ENCODE measurements at places on chromosomes 16 and 17.

DNA sequence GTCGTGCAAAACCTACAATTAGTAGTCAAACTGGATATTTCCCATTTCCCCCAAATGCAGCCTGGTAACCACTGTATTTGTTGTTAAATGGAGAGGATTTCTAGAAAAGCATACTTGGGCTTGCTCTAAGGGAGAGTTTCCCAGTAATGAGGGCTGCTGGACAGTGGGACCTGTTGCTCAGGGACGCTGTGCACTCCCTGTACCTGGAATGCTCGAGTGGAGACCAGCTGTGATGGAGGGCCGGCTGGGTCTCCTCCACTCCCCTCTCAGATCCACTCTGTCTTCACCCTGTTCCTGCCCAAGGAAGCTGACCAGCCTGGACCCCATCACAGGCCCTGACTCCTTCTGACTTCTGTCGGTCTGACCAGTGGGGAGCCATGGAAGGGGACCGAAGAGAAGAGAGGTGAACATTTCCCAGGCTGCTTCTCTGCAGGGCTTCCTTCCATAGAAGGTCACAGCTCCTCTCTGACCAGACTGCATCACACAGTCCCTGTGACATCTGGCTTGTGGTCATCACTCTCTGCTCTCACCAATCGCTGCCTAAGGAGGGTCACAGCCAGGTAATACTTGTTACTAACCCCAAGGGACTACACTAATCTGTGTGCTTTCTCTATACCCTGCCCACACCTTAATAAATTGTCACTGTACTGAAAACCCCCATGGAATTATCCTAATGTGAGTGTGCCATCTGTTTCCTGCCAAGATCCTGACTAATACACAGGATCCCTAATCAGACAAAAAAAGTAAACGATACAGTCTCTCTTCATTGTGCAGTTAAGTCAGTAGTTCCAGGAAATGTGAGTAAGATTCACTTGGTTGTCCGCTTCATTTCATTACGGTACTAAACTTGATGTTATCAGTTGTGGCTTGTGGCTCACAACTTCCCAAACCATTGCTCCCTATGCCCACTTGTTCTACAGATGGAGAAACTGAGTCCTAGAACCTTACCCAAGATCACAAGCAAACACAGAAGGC lies 102.4 kb downstream of the CCT6B start:
- DNase-seq: no peak

- DNase-seq: no peak
These were observed 38.2 kb upstream of the PIRT start for GRCh38 chr17:10875984-10876555.

GRCh38 chr17:31629696-31630470 lies 229.2 kb downstream of the COPRS start:
- DNase-seq: no peak

GRCh38 chr17:34259146-34259545 lies 4.1 kb downstream of the CCL2 start:
- no peak for DNase-seq

- DNase-seq: no peak
These were observed 52.9 kb downstream of the RMI2 start for GRCh38 chr16:11398136-11398535.

DNA sequence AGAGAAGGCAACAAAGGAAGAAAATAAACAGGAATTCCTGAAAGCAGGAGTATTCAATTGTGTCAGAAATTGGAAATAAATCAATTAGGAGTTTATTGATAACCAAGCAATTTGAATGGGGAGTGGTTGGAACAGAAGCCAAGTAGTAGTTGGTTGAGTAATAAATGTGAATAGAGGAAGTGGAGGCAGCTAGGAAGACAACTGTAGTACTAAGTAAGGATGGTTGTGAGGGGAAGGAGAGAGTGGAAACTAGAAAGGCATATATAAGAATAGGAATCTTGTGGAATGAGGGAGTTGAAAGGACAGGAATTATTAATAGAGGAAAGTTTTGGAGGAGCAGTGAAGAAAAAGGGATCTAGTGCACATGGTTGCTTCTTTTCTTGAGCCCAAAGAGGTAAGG lies 34.4 kb downstream of the NFAT5 start:
- DNase-seq: no peak

- no peak for DNase-seq
These were observed 27.3 kb downstream of the SRCIN1 start for GRCh38 chr17:38578229-38579082.

GRCh38 chr17:45274033-45274432 lies 12.1 kb upstream of the SPATA32 start:
- no peak for DNase-seq

GRCh38 chr16:35910409-35910808 lies 2451.0 kb downstream of the TP53TG3F start:
- no peak for DNase-seq

DNA sequence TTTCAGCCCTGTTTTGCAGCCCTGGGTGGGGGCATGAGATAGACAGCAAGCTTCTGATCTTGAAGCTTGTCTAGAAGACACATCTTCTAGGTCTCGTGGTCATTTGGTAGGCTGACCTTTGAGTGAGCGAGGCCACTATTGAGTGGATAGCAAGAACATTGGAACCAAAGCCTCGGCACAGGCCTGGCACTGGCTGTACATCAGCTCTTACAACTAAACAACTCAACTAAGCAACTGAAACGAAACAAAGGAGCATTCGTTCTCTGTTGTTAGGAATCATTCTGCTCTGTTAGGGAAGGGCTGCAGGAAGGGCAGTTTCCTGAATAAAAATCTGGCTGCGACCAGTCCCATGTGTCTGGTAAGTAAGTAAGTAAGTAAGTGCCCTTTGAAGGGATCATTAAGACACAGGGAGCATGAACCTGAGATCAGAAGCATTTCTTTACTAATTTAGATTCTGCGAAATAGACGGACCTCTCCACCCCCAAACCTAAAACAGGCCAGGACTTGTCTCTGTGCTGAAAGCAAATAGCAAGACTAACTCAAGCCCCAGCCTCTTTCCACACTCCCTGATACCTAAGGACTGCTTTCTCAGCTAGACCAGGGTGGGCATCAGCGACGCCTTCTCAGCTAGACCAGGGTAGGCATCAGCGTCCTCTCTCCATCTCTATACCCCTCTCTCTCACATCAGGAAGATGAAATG lies 22.7 kb downstream of the CYB561 start:
- no peak for DNase-seq

DNA sequence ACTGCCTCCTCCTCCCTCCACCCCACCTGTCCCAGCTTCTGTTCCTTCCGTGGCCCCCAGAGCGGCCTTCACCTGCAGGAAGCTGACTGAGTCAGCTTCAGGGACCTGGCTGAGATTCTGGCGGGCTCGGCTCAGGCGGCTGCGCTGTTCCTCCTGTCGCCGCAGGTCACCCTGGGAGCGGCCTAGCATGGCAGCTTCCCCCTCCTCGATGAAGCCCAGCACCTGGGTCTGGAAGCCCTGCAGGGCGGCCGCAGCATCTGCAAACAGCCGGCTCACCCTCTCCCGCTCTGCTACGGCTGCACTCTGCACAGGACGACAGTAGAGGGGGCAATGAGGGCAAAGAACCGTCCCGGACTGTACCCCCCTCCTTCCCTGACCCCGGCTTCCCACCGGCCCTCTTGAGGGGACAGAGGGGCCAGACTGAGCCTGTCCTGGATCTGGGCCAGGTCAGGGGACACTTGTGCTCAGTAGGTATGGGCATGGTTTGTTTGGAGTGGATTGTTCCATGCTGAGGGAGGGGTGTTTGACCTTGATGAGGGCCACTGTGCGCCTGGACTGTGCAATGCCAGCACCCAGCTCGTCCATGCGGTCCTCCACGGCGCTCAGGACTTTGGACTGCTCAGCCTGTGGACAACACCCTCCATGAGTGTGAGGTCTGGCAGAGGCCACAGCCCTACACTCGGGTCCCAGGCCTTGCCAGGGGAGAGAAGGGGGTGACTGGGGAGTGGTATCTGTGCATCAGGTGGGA lies 2.0 kb downstream of the TRIM47 start:
- DNase-seq: peak; percentile 86

DNA sequence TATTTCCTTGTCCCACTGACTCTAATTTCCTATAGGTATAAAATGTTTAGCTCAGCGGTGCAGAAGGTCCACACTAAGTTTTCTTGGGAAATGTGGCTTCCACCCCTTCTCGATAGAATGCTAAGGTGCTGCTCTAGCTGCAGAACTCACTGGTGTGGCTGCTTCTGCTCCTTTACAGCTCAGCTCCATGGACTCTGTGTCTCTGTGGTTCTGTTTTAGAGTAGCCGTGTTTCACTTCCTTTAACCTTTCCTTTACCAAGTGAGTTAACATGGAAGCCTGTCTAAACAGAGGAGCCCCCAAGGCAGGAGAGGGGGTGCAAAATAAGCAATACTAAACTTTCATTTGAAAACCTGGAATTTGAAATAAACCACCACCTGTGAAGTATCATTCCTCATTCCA lies 65.3 kb downstream of the SPECC1 start:
- DNase-seq: no peak

- no peak for DNase-seq
These were observed 618 bp downstream of the GGA3 start for GRCh38 chr17:75260641-75261335.

DNA sequence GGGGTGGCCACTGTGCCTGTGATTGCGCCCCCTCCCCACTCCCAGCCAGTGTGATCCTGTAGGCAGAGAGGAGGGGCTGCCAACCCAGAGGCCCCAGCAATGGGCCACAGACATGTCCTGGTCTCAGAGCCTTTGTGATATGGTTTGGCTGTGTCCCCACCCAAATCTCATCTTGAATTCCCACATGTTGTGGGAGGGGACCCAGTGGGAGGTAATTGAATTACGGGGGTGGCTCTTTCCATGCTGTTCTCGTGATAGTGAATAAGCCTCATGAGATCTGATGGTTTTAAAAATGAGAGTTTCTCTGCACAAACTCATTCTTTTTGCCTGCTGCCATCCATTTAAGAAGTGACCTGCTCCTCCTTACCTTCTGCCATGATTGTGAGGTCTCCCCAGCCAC lies 56.8 kb upstream of the ZNF469 start:
- DNase-seq: no peak

DNA sequence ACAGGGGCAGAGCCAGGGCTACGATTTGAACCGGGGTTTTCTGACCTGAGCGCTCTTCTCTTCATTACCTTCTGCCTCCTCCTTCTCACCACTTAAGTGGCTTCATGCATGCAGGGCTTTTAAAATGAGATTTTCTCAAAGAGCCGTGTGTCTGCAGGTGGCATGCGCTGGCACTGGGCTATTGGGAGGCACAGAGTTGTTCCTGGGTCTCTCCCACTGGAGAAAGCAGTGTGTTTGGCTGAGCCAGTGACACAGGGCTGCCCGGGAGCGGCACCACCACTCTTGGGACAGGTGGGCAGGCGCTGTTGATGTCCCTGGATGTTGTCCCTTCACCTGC lies 218.8 kb upstream of the CHMP6 start:
- no peak for DNase-seq

- DNase-seq: no peak
These were observed 24.9 kb downstream of the ACSF3 start for GRCh38 chr16:89118361-89119165.

DNA sequence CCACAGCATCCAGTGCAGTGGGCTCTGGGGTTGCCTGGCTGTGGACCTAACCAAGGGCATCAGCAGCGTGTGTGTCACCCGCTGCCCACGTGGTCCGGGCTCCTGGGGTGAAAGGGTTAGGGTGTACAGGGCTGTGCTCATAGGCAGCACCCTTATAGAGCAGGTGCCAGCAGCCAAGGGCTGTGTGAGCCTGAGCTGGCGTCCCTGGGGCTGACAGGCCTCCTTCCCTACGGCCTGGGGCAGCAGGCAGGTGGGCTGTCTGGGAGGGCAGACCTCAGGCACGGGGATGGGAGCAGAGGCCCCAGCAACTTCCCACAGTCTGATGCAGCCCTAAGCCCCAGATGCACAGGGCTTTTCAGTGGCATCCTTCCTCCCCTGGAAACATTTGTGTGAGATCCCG lies 13.9 kb downstream of the CD300A start:
- no peak for DNase-seq

- DNase-seq: no peak
These were observed 10.7 kb downstream of the CACNA1H start for GRCh38 chr16:1163567-1164055.

- DNase-seq: no peak
These were observed 582.3 kb downstream of the WWOX start for GRCh38 chr16:78681743-78682142.

DNA sequence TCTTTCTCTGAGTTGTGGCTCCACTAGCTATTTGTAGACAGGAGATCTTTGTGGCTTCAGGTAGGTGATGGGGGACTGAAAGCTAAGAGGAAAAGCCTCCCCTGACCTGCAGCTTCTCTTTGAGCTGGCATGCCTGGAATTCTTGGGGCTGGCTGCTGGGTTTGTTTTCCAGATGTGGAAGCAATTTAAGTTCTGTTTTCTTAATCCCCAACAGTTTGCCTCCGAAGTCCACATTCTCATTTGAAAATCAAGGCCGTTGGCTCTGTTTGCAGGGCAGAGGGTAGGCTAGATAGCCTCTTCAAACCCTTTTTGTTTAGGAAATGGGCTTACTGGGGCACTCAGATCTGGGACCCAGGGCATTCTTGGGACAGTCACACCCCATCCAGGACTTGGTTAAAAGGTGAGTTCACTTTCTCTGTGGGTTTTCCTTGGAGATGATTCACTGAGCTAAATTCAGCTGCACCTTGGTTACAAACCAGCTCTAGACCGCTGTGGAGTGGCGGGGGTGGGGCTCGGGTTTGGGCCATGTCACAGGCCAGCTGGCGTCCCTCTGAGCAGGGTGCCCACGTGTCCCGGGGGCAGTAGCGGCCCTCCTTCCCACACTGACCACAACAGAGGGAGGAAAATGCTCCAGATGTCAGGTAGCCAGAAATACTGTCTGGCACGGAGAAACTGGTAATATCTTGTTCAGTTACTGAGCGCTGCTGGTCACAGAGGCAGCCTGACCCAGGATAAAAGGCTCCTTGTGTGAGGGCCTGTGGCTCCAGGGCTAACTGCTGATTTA lies 108.5 kb downstream of the RAB11FIP4 start:
- DNase-seq: no peak

DNA sequence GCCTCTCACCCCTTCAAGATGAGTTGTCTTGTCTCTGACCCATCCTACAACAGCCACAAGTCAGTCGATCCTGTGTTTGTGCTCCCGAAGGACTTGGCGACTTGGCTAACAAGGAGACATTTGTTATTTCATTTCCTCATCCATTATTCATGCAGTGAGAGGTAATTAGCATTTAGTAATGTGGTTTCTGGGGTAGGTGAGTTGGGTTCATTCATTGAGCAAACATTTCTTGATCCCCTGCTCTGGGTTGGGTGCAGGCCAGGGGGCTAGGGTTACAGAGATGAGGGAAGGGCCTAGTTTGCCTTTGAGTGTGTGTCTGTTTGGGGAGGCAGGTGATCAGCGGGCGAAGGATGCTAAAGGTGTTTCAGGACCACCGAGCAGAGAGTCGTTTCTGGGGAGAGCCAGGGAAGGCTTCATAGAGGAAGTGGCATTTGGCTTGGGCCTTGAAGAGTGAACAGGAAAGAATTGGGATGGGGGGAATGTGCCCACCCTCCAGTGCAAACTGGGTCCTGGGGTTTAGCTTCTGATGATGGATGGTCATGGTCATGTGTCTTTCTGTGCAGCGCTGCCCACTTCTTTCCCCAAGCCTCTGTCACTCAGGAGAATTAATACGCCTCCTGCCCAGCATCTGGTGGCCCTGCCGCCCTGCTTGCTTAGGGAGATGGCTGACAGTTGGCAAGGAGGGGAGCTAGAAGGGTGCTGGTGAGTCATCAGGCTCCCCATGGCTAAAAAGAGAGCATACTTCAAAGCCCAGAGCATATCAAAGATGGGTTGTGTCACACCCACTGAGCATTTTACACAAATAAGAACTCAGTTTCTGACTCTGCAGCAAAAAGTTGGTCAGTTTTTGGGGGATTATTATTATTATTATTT lies 38.5 kb downstream of the MSI2 start:
- DNase-seq: peak; percentile 39
